LNCaP clone FGC (cell line): ENCODE measurements at places on chromosomes 6 and 20.

GRCh38 chr6:147371325-147371724, 137.2 kb upstream of the SAMD5 start:
- DNase-seq = no peak

DNA sequence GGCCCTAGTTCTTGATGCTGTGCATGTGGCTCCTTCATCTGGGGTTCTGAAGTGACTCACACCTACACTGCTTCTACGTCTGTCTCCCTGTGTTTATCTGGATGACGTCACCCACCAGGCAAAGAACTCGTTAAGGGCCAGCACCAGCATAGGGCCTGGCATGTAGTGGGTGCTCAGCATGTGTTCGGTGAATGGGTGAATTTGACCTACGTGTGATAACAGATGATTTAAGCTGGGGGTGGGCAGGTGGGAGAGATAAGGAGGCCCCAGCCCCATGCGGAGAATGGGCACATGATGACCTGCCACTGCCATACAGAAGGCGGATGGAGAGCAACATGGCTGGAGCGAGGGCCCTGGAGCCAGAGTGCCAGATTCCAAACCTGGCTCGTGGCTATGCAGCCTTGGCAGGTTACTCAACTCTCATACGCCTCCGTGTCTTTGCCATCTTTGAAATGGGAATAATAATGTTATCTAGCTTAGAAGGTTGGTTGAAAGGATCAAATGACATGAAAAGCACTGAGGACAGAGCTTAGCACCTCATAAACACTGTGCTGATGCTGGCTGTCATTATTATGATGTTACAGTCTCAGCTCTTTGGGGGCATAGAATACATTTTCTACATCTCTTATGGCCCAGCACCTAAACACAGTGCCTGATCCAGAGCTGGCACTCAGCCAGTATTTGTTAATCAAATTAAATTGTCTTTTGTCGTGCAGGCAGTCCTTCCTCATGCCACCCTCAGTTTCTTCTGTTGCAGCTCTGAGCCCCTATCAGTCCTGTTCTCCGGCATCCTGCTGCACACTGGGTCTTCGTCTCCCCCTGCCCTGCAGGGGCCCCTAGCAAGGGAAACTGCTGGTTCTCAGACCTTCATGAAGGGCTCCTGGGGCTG, 39.6 kb downstream of the VEGFA start:
- DNase-seq = no peak

- DNase-seq = no peak
Measured at GRCh38 chr6:118029967-118030366, 122.9 kb downstream of the SLC35F1 start.

DNA sequence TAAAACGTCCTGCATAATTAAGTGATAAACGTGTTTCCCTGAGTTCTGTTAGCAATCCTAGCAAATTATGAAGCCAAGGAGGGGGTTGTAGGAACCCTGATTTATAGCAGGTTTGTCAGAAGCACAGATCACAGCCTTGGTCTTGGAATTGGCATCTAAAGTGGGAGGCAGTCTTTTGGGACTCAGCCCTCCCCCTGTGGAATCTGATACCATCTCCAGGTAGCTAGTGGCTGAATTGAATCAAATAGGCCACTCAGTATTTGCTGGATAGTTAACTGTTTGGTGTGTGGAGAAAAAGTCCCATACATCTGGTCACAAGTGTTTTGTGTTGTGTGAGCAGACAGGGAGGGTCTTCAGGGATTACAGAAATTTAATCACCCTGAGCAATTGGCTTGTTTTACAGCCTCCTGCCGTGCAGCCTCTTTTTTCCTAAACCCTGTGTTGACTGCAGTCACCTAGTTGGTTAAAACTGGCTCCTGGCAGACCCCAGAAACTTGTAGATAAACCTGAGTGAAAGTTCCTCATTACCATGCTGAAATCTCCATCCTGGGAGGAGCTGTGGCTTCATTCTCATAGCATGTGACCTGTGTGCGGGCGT, 19.0 kb upstream of the KIFC1 start:
- DNase-seq = no peak

GRCh38 chr6:139172567-139172966, 37.7 kb downstream of the HECA start:
- DNase-seq = no peak
